ENCODE measurements at places on chromosomes 11 and 22.

DNA sequence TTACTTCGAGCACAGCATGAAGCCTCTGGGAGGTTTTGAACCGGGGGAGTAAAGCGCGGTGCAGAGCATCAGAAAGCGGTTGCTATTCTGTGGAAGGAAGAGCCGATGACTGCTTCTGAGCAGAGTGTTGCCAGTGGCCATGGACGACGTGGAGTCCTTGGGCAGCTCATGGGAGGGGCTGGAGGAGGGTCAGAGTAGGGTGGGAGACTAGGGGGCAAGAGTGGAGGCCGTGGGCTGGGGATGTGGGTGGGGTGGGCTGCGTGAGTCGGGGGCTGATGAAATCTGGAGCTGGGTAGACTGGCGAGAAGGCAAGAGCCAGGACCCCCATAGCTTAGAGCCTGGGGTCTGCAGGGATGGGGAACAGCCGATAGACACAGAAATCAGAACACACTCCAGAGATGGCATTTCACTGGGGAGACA is 40.2 kb downstream of the TBC1D22A start:
- DNase-seq: no peak

GRCh38 chr11:22779850-22780249 is 49.8 kb downstream of the SVIP start:
- DNase-seq: no peak

- peak; percentile 54 for DNase-seq
Observed at GRCh38 chr22:22168190-22168940, 76.2 kb upstream of the VPREB1 start.

DNA sequence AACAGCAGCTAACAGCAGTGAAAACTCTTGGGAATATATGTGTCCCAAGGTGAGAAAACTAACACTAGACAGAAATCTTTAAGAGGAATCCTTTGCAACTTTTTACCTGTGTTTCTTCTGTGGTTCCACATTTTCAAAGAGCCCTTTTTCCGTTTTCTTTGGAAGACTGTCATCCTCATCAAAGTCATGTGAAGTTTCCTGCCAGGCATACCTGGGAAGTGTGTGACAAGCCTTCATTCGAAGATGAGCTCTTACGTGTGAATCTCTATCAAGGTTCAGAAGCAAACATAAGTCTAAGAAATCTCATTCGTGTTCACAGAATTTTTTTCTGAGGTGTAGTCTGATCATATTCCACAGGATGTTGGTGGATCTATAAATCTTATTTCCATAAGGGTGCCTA is 330.6 kb upstream of the MPPED2 start:
- DNase-seq: no peak

GRCh38 chr11:118596224-118597146 is 10.9 kb upstream of the PHLDB1 start:
- no peak for DNase-seq

DNA sequence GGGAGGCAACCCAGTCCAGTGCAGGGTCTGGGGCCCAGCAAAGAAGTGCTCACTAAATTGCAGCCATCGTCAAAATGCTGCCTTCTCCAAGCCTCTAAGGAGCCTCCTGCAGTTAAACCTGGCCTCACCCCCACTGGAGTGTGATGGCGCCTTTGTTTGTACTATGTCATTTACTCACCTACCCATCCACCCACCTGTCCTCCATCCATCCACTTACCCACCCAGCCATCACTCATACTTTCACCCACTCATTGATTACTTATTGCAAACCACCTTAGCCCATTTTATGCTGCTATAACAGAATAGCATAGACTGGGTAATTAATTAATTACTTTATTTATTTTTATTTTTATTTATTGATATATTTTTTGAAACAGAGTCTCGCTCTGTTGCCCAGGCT is 28.8 kb upstream of the PPFIA1 start:
- DNase-seq: no peak

- DNase-seq: no peak
Observed at GRCh38 chr11:83363312-83363711, 77.1 kb upstream of the CCDC90B start.

GRCh38 chr11:61911701-61912529 is 5.5 kb downstream of the RAB3IL1 start:
- DNase-seq: no peak

- no peak for DNase-seq
Observed at GRCh38 chr11:91835051-91835560, 389.5 kb upstream of the FAT3 start.

GRCh38 chr22:41875531-41876270 is 39.2 kb downstream of the SHISA8 start:
- DNase-seq: no peak

- DNase-seq: peak; percentile 80
Observed at GRCh38 chr11:95108159-95108611, 18.5 kb downstream of the ENDOD1 start.

DNA sequence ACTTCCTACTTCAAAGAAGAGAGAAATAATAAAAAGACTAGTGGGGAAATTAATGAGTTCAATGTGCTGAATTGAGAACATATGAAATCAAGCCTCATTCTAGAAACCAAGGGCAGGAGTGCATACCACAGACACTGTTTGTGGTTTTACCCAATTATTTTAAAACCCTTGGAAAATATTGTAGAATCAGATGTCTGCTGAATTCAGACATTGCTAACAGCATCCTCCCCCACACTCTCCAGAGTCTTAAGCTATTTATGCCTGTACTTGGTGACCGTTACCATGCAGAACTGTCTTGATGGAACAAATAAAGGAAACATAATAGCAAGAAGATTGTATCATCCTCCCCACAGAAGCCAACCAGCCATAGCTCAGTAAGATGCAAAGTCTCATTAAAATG is 850.1 kb downstream of the NTM start:
- peak; percentile 90 for DNase-seq

GRCh38 chr11:47881145-47881544 is 33.0 kb upstream of the NUP160 start:
- DNase-seq: no peak

DNA sequence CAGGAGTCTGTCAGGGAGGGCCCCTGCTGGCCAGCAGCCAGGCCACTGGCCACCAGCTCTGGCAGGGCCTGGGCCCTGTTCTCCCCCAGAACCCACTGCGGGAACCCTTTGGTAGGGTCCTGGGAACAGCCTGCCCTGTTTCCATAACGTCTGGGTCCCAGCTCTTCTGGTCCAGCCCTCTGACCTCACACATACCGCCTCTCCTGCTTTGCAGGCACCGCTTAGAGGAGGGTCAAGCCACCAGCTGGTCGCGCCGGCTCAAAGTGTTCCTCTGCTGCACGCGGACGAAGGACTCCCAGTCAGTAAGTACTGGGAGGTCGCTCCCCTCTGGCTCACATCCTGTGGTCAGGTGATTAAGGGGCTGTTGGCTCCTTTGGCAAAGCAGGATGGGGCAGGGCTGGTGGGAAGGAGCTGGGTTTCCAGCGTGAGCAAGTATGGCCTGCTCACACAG is 26.6 kb upstream of the MYRF start:
- DNase-seq: peak; percentile 75

GRCh38 chr11:8239536-8240228 is 24.0 kb downstream of the LMO1 start:
- DNase-seq: no peak

DNA sequence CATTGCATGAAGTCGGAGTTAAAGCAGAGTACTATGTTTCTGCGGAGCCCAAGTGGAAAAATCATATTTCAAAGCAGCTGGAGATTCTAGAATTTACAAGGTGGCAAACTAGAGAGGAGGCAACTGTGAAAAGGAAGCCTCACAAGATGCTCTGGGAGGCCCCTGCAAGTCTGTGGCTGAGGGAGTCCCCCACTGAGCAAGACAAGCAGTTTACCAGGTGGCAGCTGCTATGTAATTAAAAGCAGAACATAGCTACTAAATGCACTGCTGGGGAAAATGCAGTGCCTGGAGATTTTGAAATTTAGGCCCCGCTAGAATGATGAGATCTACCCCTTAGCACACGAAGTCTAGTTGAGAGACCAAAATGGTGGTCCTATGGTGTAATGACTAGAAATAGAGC is 728.0 kb downstream of the OPCML start:
- no peak for DNase-seq

DNA sequence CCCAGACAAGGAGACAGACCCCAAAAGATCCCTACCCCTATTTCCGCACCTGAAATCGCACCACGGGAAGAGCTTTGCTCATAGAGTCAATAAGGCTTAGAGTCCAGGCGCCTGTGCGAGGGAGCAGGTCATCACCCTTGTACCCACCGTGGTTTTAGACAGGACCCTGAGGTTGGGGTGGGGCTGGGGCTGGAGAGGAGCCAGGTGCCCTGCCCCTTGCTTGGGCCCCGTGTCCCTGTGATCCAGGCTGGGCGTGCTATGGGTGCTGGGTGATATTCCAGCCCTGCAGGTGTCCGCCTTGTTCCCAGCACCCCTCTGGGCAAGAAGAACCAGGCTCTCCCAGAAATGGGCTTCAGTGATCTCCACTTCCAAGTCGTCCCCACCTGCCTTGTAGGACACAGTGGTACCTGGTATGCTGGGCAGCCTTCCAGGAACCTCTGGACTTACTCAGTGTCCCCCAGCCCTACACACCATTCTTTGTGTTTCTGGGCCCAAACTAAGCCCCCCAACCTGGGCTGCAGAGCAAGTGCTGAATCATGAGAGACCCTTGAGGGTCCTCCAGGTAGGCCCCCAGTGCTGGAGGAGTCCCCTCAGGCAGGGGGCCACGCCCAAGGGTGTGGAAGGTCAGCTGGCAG is 4.5 kb downstream of the CD81 start:
- DNase-seq: no peak

- peak; percentile 53 for DNase-seq
Observed at GRCh38 chr11:103359216-103359615, 250.0 kb downstream of the DYNC2H1 start.

DNA sequence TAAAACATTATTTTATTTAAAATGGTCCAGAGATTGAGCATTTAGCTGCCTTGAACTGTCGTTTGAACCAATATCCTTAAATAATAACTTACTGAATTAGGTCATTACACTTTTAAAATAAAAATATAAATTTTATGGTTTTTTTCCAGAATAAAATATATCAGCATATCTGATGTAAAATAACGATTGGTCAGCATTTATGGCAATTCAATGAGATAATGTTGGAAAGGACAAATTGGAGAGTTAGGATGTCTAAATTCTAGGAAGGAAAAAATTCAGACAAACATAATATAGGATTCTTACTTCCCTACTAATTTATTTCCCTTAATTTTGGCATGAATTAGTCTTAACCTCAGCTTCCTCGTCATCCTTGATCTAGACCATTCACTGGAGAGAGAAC is 113.4 kb downstream of the GRIA4 start:
- no peak for DNase-seq

- DNase-seq: peak; percentile 85
Observed at GRCh38 chr11:61602775-61603569, 22.1 kb upstream of the SYT7 start.

DNA sequence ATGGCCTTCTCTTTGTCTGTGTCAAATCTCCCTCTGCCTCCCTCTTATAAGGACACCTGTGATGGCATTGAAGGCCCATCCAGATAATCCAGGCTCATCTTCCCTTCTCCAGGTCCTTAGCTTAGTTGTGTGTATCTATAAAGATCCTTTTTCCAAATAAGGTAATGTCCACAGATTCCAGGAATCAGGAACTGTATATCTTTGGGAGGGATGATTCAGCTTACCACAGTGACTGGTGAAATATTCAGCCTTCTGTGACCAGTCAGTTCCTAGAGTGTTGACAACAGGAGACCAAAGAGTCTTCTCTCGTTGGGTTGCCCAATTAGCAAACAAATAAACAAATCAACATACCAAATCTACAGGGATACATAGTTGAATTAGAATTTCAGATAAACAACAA is 175.8 kb downstream of the MPPED1 start:
- no peak for DNase-seq

- no peak for DNase-seq
Observed at GRCh38 chr11:133896028-133896427, 50.7 kb upstream of the SPATA19 start.

DNA sequence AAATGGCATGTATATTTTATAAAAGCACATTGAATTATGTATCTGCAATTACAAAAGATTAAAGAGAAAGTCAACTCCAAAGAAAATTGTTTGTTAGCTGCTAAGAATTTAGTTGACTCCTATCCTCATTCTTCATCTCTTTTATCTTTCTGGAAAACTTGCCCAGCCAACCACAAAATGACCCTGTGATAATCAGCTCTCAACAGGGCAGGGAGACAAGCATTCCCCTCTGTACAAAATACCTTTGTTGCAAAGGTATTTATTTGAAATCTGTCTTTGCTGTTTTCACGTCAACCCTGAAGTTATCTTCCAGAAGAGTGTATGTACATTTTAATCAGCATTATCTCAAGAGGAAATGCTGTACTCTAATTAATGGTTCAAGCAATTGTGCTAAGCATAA is 191.1 kb upstream of the DDI1 start:
- DNase-seq: peak; percentile 46

DNA sequence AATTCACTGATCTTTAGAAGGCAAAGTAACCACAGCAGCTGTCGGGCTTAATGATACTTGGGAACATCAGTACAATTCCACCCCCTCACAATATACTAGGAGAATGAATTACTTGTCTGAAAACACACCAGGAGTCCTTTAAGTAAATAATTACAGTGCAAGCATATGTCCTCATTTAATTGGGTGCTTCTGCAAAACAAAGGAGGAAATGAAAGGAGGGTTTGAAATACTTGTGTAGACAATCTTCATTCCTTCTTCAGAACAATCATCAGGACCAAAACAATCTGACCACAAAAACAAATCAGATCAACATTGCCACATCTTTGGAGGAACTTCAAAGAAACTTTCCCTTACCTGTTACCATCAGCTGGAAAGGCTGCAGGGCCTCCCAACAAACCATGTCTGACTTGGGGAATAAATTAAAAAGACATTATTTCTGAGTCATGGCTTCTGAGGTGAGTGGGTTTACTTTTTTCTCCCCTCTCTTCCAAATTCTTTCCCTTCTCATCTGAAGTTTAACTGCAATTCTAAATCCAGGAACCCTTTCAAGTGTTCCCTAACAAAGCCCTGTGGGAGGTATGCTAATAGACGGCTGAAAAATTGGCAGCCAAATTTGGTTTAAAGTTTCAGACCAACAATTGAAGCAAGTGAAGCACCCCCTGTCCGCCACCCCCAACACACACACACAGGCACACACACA is 12.5 kb upstream of the CCDC117 start:
- DNase-seq: peak; percentile 5

DNA sequence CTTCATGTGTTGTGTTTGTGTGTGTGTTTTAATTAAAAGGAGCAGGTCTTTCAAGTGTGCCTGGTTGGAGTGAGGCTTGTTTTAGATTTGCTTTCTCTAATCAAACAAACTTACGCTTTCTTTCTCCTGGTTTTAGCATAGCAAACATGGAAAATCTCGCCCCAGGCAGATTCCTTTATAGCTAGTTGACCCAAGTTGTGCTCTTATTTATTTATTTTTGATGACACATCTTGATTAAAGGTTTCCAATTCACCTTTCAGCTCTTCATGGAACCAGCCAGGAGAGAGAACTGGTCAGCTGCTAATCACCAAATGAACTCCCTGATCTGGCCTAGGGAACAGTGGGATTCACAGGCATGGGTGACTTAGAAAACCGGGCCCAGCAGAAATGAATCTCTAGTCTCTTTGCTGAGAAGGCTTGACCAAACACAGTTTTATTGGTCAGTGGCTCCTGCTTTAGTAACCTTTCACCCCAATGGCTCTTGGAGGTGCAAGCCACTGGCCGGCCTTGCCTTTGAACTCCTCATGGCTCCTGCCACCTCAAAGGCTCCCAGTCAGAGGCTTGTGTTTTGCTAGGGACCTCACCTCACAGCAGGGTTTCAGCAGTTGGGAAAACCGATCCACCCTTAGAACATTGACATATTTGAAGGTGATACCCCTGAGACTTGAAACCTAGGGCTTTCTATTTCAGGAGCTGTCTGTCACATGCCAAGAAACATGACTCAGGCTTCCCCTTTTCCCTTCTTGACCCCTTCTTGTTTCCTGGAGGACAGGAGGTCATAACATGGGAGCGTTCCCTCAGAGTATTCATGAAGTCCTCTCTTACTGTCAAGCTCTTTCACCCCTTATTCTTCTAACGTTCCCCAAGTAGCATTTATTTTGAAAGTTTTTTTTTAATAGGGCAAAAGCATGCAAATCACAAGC is 48.8 kb downstream of the EXT2 start:
- DNase-seq: peak; percentile 19
